ENCODE measurements at places on chromosomes 7 and 10. TPM values are rescaled to one million over a fixed set of nuclear protein-coding genes. Genes with fewer than 3 reads are reported as not detected.
A peak's percentile ranks its signal among the peaks of the same experiment; 100 is the strongest.

- no peak for ATAC-seq
These were observed 382 bp upstream of the MBLAC1 start for GRCh38 chr7:100126239-100126930.

Gene ZNF727
- 4.4 TPM for total RNA-seq

Gene TSPAN15
- 51.9 TPM for total RNA-seq

Gene CRHR2
- not detected for total RNA-seq

- ATAC-seq, result peak; percentile 35
These were observed 714 bp upstream of the KCND2 start for GRCh38 chr7:120272261-120272660.

DNA sequence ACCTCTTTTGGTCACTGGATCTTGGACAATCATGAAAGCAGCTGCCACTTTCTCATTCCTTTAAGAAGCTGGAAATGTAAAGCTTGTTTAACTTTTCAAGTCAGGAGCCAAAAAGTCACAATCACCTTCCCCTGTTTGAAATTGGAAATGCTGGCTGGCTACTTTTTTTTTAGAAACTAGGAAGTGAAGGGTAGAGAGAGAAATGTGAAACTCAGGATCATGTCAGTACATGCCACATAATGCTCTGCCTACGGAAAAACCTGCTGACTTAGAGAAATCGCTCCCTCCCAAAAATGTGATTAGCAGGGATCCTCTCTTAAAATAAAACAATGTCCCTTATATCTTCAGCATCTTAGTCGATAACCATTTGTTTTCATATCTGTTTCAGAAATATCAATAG is 188.4 kb upstream of the C7orf33 start:
- no peak for ATAC-seq

DNA sequence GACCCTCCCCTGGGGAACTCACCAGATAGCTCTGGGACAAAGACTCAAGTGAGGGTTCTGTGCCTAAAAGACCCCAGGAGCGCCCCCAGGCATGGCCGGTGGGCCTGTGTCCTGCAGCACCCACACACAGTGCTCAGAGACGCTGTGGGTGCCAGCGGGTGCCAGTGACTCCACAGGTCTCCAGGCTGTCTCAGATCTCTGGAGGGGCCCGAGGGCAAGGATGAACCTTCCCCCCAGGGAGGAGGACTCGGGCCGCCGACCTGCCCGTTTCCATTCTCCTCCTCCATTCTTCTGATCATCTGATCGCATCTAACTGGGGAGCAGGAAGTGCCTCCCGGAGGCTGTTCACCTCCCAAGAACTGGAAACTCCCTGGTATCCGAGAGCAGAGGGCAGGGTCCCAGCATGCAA is 980 bp downstream of the ADAM8 start:
- no peak for ATAC-seq

Gene CUBN
- total RNA-seq, result 2.8 TPM

DNA sequence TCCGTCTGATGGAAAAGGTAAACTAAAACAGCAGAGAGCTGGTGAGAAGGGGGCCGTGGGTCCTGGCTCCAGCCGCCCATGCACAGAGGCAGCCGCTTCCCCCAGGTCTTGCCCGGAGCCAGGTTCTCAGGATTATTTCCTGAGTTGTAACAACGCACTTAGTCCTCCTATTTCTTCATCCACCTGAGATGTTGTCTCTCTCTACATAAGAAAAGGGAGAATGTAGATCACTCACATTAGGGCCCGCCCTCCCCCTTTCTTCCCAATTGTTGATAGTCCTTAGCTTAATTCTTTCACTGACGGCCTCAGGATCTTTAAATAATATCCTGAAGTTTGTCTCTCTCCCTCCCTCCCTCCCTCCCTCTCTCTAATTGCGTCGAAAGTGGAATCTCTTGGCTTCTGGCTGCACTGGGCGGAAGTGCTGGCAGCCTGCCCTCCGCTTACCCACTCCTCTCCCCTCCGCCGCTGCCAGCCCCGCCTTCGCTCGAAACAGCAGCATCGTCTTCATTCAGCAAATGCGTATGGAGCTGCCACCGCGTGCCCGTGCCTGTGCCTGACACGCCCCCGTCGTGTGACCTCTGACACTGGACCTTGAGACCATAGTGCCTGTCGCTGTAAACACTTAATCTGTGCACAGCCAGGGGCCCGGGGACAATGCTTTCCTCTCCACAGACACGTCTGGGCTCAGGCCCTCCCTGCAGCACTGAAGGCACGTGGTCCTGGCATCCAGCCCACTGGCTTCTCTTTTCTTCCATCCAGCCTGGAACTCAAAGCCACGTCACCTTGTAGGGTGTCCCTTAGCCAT is 174.5 kb upstream of the PPP2R2D start:
- ATAC-seq, result peak; percentile 26

DNA sequence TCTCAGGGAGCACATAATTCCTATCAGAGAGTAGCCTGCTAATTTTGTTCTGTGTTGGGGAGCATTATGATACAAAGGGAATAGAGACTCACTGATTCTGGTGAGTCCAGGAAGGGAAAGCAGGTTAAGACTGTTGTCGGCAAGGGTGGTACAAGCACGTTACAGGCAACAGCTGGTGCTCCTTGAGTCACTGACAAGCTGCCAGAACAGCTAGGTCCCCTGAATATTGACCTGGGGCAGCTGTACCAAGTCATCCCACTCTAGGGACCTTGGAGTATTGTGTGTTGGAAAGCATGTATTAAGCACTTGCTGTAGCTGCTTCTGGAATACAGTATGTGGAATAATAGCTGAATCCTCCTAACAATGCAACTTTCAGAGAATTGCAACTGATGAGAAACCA is 37.0 kb upstream of the GLCCI1 start:
- ATAC-seq, result no peak

DNA sequence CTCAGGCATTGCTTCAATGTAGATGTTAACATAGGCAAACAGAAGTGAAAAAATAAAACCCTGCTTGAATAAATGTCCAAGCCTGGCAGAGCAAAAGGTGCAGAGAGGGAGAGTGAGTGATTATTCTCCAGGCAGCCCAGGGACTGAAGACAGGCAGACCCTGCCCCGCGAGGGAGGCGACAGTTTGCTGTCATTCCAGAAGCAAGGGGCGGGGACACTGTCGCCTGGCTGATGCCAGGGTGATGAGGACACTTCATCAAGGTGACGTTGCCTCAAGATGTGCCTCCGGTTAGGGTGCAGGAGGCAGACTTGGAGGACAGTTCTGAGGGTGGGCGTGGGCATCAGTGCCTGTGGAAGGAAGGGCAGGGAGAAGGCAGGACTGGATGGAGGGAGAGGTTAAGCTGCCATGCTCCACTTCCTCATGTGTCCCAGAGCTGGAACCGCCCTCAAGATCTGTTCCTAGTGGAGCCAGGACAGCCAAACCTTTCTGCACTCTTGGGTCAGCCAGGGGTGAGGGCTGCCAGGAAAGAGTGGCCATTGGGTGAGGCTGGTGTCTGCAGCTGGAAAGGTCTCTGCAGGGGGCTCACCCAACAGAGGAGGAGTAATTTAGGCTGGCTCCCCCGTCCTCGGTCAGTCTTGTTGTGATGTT is 560.5 kb upstream of the MKI67 start:
- ATAC-seq, result no peak

DNA sequence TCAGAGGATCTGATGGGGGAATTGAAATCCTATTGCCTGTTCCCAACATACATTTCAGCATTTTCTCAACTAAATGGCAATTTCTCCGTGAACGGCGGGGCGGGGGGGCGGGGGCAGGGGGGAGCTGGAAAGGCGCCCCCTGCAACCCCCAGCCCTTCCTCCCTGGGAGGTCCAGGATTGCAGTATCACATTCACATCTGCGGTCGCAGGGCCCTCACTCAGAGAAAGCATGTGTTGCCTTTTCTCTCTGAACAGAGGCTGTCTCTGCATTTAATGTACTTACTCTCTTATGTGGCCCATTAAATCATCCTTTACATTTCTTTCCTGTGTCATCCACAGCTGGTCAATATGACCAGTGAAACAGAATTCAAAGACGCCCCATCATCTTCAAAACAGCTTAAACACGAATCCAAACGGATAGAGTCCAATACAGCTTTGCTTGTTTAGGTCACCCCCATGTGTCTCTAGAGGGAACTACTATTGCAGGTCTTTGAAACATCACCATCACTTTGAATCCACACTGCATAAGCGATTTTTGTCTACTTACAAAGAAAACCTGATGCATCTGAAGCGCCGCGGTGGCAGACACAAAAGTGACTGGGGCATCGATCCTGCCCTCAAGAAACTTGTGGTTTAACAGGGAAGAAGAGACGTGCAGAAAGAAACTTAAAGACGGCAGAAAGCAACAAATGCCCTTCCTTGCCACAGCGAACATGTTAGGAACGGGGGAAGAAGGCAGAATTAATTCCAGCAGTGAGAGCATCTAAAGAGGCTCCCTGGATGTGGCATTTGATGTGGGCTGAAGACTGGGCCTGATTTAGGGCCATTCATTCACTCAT is 17.0 kb upstream of the ECHDC3 start:
- no peak for ATAC-seq

DNA sequence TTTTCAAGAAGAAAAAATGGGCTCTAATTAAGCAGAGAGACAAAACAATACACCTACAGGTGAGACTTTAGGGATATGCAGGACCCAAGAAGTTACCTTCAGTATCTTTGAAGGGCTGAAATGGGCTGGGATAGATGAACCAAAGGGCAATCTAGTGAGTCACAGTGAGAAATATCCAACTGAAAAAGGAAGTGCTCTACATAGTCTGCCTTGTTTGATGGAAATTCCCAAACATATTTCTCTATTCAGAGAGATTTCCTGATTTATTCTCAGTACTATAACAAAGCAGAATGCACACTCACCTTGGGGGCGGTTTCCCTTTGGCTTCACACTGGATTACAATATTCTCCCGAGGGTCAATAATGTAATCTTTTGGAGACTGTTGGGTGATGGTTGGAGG is 104.1 kb upstream of the LAMB4 start:
- no peak for ATAC-seq

- ATAC-seq, result no peak
These were observed 112.2 kb upstream of the HGF start for GRCh38 chr7:81882086-81882485.

- no peak for ATAC-seq
These were observed 137.7 kb upstream of the PFKP start for GRCh38 chr10:2929480-2930258.

DNA sequence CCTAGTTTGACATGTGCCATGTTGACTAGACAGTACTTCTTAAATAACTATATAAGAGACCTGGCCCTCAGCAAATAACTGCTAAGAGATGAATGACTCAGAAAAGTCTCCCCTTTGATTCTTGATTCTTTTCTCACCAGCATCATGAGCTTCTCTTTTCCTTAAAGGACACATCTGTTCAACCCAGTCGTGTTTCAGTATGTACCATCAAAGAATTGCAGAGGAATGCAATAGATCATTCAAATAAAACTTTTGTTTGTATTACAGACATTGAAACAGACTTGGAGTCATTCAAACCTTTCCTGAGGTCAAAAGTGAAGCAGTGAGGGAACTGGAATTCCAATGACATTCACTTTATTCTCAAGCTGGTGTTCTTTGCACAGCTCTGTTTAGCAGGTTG is 598.3 kb upstream of the GHITM start:
- ATAC-seq, result no peak

- ATAC-seq, result no peak
These were observed at the start of gene ADAM8 for GRCh38 chr10:133276435-133277201. ADAM8 (minus strand) TSS chr10:133276868; CDS start chr10:133276817, 51 bp downstream.

Gene LIPN
- 0.94 TPM for total RNA-seq

DNA sequence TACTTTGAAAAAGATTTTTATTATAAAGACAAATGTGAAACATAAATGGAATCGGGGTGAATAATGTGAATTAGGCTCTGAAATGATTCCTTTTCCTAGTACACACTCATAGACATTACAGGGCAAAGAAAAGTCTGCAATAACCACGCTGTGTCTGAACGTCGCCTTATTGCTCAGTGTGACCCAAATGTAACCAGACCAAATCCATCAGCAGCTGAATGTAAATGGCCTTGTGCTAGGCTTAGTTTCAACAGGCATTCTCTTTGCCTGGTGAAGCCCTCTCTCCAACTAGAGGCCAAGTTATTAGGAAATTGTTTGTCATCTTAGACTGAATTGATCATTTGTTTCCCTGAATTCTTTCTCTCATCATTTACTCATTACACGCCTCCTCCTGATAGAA is 225.5 kb downstream of the CHCHD3 start:
- ATAC-seq, result no peak

All from gastroesophageal sphincter (tissue), 4 donors.